ENCODE measurements at places on chromosomes 2 and 18.

DNA sequence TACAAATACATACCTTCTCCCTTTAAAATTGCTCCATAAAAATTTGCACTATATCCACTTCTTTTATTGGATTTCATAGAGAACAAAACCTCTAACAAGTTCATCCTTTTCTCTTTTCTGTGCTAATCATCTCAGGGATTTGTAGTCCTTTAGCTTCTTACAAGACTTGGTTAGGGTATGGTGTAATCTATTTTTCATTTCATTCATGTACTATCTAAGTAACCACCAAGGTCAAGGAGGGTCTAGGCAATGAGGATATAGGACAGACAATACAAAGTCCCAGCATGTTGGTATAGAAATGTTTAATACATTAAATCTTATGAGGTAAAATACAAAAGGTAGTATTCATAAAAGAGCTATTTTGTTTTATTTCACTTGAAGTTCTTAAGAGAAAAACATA lies 17.5 kb downstream of the C2orf69 start:
- no peak for DNase-seq

- no peak for DNase-seq
These were observed 248.7 kb downstream of the ZNF385B start for GRCh38 chr2:179612591-179613298.

GRCh38 chr18:26902291-26902690 lies 36.8 kb upstream of the AQP4 start:
- DNase-seq = no peak

DNA sequence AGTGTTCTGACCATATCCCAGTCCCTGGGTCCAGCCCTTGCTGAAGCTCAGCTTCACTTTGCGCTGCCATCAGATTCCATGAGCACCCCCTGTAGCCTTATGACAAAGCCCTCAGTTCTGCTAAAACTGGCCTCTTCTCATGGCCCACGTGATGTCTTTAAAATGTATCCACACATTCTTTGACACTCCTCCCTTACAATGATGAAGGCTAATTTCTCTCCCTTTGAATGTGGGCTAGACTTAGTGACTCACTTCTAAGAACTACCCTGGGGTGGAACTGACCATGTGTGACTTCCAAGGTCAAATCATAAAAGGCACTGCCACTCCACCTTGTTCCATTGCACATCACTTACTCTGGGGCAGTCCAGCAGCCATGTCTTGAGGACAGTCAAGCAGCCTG lies 45.4 kb upstream of the GORASP2 start:
- no peak for DNase-seq

DNA sequence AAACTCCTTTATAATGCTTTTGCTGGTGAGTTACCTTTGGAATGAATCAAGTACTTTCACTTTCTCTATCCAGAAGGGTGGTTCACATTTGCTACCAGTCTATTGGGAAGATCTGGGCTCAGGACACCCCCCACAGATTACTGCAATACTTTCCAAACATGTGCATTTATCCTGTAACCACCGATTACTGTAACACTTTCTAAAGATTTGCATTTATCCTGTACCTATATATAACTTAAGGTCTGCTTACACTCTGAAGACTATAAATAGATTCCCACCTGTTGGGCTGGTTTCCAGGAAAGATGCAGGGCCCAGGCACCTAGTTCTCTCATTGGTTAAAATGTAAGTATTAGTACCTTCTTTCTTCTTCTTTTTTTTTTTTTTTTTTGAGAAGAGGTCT lies 113.0 kb upstream of the NEDD4L start:
- DNase-seq = no peak
